ENCODE measurements at places on chromosomes 5 and 9.
A peak's percentile ranks its signal among the peaks of the same experiment; 100 is the strongest.

GRCh38 chr9:137107312-137107921 lies 7.1 kb downstream of the DPP7 start:
- no peak for DNase-seq

GRCh38 chr5:174284873-174285272 lies 239.4 kb downstream of the NSG2 start:
- no peak for DNase-seq

DNA sequence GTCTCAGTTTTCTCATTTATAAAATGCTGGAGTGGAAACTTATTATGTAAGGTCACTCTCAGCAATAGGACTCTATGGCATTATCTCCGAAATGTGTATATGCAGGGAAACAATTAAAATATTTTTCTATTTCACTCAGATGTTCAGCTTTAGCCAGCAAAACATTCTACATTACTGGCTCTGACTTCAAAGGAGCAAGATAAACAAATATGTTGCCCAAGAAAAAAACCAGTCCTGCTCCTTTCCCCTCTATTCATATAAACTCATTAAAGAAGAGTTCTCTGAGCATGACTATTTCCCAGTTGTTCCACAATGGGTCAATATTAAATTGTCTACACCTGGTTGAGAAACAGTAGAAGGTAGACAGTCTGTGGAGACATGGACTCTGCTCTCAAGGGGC lies 155.0 kb downstream of the NPR3 start:
- no peak for DNase-seq

DNA sequence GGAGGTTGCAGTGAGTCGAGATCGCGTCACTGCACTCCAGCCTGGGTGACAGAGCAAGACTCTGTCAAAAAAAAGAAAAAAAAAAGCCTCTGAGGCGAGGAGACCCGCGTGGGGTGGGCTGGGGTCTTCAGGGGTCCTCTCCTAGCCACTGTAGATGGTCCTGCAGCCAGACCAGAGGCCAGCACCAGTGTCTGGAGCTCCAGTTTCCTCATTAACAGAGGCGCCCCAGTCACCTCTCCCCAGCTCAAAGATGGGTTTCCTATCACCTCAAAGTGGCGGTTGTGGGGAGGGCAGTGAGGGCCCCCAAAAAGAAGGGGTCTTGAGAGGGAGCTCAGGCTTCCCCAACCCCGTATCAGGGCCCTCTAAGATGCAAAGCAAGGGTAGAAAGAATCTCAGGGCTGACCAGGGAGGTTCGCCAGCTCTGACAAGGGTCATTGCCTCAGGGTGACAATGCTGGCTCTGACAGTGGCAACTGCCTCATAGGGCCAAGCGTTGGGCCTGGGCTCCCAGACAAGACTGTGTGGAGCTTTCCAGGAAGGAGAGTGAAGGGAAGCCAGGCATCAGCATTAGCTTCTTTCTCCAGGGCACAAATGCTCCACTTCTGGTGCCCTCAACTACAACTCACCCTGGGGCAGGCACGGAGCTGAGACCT lies 15.0 kb downstream of the STK10 start:
- no peak for DNase-seq

DNA sequence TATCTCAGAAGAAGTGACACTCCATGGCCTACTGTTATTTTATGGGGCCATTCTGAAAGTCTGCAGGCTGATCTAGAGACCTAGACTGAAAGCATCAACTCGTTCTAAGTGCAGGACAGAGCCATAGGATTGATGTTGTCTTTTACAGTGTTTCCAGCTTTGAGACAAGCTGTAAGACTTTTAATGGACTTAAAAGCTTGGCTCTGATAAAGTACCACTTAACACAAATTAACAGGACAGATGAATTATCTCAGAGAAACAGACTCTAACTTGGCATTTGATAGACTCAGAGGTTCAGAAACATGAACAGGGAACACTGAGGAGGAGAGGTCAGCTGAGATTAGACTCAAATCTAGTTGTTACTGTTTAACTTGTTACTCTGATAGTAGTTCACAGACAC lies 203.2 kb downstream of the TLR4 start:
- DNase-seq, result no peak

- DNase-seq, result no peak
These were observed 11.8 kb upstream of the GNA14 start for GRCh38 chr9:77659926-77660325.

DNA sequence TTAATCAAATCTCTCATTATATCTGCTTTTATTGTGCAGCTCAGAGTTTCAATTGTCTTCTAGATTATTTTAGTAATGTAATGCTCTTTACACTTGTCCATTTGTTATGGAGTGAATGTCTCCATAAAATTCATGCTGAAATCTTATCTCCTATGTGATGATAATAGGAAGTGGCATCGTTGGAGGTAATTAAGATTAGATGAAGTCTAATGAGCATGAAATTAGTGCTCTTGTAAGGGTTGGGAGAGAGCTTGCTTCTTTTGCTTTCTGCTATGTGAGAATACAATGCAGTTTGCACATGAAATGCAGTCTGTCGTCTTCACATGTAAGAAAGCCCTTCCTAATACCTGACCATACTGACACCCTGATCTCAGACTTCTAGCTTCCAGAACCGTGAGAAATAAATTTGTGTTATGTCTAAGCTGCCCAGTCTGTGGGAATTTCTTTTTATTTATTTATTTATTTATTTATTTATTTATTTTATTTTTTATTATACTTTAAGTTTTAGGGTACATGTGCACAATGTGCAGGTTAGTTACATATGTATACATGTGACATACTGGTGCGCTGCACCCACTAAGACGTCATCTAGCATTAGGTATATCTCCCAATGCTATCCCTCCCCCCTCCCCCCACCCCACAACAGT lies 1399.2 kb upstream of the CDH6 start:
- no peak for DNase-seq

DNA sequence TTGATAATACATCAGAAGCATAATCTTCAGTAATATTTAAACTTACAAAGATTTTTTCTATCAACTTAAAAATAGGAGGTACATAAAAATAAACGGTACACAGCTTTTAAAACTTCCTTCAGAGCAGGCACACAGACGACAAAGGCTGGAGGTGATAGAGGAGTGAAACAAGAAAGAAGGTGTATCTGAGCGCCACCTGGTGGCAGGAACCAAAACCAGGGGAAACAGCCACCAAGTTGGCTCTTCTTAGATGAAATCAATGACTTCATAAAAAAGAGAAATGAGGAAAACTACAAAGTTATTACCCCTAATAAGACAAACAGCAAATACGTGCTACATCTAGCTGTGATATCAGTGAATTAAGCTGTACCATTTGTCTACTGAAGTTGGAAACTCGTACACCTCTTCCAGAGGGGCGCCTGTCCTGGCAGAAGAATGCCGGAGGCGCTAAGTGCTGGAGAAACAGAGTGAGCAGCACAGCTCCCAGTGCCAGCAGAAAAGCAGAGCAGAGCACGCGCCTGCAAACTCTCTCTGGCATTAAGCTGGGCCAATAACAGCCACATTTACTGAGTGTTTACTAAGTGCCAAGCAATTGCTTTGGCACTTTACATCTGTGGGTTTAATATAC lies 85.9 kb downstream of the SETX start:
- peak; percentile 78 for DNase-seq

- DNase-seq, result peak; percentile 35
These were observed 691 bp downstream of the FCHO2 start for GRCh38 chr5:72956324-72957140.

DNA sequence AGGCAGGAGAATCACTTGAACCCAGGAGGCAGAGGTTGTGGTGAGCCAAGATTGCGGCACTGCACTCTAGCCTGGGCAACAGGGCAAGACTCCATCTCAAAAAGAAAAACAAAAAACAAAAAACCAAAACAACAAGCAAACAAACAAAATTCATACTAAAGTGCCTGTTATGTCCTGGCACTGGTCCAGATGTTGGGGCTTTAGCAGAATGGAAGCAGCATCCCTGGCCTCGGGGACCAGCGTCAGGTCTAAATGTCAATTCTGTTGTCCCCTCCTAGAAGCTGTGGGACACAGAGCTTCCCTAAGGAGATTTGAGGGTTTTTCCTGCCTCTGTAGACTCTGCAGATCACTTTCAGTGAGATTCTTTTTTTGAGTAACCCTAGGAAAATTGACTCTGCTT lies 26.2 kb downstream of the PPARGC1B start:
- no peak for DNase-seq

DNA sequence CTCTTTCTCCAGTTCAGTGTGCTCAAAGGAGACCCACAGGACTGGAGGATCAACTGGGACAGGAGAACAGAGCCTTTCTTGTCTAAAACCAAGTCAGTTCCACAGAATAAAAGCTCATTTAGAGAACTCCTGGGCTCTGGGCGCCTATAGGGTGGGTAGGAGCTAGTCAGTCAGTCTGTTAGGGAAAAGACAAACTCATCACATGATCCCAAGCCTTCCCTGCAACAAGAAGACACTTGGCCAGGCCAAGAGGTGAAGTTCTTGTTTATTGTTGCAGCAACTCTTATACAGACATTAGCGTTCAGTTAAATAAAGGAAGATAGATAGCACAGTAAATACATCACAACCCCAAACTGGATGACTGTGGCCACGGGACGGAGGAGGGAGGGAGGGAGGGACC lies 102.3 kb downstream of the ENTREP1 start:
- no peak for DNase-seq

GRCh38 chr5:7242118-7242710 lies 153.7 kb upstream of the ADCY2 start:
- no peak for DNase-seq

DNA sequence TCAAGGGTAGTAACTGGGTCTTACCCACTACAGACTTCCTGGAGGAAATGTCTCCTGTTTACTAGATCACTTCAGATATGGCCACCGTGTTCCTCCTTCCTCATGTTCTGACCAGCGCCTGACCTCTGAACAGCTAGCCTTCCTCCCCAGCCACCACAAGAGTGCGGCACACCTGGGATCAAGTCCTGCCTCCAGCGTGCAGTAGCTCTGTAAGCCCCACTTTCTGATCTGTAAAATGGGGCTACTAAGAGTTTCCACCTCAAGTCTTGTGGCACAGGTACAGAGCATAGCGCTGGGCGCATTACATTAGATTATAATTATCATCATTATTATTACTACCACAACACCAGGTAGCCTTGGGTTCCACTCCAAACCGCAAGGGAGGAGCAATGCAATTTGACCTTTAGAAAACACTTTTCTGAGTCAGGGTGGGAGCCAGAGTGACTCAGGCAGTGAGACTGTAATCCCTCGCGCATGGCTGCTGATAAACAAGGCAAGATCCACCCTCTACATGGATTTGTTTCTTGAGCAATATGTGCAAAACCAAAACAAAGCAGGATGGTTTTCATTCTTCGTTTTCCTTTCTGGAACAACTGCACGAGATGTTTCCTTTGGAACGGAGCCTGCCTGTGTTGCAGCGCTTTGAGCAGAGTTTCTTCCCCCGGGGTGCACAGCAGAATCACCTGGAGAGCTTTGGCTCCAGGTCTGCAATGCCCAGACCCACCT lies 65.0 kb upstream of the ANGPTL2 start:
- no peak for DNase-seq

DNA sequence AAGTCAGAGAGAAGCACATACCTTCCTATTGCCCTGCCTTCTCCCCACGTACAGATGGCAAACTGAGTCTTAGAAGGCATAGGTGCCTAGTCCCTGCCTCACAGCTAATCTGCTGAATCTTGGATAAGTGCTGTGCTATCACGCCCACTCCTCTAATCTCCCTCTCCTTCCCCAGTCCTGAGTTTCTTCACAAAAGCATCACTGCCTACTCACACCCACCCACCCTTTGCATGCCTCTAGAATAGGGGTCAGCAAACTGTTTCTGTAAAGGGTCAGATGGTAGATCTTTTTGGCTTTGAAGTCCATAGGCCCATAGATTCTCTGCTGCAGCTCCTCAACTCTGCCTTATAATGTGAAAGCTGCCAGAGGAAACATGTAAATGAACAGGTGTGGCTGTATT lies 23.2 kb upstream of the JADE2 start:
- no peak for DNase-seq

GRCh38 chr5:109901628-109901981 lies 211.9 kb downstream of the MAN2A1 start:
- no peak for DNase-seq
